Effector memory CD8-positive, alpha-beta T cell (primary cell): ENCODE measurements at places on chromosomes 13 and 19.

DNA sequence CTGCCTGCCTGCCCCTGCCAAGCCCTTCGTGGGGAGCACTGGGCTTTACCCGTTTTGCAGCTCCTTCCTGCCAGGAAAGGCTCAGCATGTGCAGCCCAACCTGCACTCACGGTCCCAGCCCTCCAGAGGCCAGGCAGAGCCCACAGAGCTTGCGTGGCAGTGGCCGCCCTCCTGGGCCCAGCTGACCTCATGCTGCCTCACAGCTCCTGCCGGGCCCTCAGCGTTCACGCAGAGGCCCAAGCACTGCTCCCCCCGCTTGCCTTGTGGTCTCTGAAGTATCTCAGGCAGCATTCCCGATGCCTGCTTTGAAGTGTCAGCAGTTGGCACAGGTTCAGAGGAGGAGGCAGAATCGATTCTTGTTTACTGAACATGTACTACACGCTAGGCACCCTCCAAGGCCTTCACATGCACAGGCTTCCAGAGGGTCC lies 32.5 kb downstream of the CAPN12 start:
- no peak for DNase-seq

- no peak for DNase-seq
Measured at GRCh38 chr13:109397285-109397684, 389.1 kb downstream of the IRS2 start.

DNA sequence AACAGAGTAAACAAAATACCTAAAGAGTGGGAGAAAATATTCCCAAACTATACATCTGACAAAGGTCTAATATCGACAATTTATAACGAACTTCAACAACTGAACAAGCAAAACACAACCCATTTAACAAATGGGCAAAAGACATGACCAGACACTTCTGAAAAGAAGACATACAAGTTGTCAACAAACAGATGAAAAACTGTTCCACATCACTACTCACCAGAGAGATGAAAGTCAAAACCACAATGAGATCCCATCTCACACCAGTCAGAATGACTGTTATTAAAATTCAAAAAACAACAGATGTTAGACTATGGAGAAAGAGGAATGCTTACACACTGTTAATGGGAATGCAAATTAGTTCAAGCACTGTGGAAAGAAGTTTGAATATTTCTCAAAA lies 233.8 kb upstream of the EDNRB start:
- no peak for DNase-seq

DNA sequence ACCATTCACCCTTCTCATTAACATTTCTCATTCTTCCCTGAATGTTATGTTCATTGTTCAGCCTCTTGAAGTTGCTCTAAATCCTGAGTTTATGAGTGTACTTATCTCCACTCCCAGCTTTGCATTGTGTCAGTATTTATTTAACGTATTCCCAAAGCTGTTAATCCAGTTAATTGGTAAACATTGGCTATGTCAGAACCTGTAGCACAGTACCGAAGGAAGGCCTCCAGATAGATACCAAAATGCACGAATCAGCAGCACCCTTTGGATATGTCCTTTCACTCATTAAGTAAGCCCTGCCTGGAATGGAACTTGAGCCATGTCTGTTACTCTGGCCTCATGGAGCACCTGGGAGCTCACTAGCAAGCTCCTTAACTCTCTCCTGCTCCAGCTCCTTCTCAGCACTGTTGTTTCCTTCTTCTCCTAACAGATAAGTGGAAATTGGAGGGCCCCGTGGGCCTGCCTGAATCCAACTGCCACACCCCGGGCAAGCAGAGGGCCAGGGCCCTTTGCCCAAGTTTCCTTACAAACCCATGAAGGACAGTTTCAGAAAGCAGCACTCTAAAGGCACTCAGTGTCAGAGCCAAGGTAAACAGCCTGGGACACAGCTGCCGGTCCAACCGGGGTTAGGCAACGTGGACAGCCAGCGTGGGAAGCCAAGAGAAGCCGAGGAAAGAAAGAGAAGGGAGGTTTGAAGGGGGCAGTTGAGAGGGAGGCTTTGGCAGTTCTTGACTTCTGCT lies 155.0 kb upstream of the SERP2 start:
- no peak for DNase-seq

DNA sequence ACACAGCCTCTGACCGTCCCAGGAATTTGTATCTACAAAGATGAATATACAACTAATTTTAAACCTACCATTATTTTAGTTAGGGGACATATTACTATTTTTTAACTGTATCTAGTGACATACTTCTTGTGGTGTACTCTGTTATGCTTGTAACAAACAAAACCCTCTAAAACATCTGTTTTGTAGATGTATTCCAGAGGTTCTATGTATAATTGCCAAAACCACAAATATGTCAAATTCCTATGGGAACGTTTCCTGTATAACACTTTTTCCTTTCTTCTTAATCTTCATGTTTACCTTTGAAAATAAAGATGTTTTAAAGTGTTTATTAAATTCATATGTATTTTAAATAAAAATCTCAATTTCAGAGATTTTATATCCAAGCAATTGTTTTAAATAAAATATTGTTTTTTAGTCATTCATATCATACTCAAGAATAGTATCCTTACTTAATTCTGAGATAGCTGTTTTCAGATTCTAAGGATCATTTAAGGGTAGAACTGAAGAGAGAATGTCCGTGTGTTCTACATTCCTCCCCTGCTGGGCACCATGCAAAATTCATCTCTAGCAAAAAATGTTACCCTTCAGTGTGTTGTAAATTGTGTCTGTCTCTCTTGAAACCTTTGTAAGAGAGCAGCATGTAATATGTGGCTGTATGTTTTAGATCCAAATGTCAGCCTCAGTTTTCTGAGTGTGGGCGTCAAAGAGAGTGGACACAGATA lies 1327.7 kb downstream of the EFNB2 start:
- DNase-seq: no peak

DNA sequence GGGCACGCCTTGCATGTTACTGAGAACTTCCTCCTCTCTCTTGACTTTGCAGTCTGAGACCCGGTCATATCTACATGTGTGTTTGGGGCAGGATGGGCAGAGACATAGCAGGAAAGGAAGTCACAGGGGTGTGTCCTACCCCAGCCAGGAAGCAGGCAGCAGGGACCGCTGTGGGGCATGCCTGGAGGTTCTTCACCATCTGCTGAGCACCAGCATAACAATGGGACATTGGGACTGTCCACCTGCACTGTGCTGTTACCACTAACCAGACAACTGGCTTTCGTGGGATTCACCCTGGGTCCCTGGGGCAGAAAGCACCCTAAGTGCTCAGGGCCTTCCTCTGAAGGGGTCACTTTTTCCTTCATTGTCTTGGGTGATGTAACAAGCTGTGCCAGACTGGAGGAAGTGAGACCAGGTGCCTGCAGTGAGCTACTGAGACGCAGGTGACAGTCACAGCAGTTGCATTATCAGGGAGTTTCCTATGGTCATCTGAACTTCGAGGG lies 2.6 kb upstream of the HAUS5 start:
- no peak for DNase-seq

- DNase-seq: no peak
Measured at GRCh38 chr13:113968463-113969310, 5.2 kb downstream of the C13orf46 start.

DNA sequence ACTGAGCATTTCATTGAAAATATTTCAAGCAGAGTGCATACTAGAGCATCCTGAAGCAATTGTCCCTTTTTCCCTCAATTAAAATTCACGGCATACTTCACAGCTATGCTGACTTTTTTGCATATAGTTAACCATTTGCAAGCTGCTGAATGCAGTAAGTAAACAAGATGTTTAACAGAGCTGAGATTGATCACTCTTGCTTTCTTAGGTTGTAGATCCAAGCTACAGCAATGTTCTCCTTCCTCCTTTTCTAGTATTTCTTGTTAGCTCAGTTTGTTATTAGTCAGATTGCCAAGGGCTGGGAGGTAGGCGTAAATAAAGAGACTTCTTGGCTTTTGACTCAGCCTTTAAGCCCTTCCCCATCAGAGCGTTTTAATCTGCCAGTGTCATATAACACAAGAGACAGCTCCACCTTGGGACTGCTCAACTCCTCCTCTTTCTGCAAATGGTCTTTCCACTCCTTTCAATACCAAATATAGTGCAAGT lies at the start of gene SLITRK6:
TSS of gene SLITRK6 (minus strand) at position 323 of the 486 bp plus-strand sequence. CDS start 2,911 bp downstream, outside the sequence.
- DNase-seq: no peak

GRCh38 chr19:43470288-43470687 lies 4.9 kb upstream of the LYPD3 start:
- no peak for DNase-seq

GRCh38 chr19:14019100-14019499 lies 8.8 kb upstream of the RLN3 start:
- no peak for DNase-seq

DNA sequence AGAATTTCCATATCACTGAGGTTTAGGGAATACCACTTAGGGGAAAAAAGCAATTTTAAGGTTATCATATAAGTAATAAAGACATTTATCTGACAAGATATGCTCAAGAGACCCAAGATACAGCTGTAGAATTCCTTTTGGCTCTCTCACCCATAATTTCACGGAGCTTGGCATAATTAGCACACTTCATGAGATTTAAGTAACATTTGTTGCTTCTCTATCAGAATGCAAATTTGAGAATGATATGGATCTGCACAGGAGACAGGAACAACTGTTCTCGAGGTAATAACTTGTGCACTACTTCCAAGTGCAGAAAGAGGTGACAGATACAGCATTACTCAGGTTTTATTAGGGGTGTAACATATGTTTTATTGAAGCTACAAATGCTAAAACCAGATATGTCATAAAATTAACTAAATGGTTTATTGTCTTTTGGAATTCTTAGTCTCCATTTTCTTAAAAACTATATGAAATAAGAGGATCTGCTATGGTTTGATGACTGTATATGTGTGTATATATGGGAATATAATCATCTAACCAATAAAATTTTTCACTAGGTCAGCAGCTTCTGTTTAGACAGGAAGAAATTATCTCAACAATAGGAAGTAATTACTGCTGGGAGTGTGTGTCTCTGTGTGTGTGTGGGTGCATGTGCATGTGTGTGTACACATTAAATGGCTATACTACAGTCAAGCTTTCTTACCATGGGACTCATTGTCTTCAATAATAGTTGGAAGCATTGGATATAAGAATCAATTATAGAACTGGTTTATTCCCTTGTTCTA lies 401.3 kb downstream of the PCDH17 start:
- no peak for DNase-seq

GRCh38 chr19:38120471-38121025 lies 103.5 kb downstream of the DPF1 start:
- no peak for DNase-seq

- DNase-seq: no peak
Measured at GRCh38 chr13:27960362-27961226, 8.5 kb downstream of the CDX2 start.

- no peak for DNase-seq
Measured at GRCh38 chr13:77928909-77929308, 10.3 kb upstream of the EDNRB start.

- no peak for DNase-seq
Measured at GRCh38 chr13:113748101-113748861, 10.7 kb upstream of the TMEM255B start.

DNA sequence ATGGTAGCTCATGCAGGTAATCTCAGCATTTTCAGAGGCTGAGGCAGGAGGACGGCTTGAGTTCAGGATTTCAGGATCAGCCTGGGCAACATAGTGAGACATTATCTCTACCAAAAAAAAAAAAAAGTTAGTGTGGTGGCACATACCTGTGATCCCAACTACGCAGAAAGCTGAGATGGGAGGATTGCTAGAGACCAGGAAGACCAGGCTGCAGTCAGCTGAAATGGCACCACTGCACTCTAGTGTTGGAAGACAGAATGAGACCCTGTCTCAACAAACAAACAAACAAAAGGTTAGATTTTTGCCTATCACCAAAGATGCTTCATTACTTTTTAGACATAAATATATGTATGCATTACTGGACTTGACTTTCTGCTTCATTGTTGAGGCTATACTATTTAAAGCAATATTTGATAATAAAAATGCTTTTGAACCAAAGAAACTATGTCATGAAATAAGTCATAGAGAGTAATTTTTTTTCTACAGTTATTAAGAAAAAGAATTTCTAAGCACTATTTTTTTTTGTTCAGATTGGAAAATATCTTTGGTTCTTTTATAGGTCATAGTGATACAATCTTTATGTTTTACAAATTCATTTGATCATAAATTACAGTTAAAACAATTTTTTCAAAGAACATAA lies 1180.1 kb upstream of the ATXN8OS start:
- no peak for DNase-seq

DNA sequence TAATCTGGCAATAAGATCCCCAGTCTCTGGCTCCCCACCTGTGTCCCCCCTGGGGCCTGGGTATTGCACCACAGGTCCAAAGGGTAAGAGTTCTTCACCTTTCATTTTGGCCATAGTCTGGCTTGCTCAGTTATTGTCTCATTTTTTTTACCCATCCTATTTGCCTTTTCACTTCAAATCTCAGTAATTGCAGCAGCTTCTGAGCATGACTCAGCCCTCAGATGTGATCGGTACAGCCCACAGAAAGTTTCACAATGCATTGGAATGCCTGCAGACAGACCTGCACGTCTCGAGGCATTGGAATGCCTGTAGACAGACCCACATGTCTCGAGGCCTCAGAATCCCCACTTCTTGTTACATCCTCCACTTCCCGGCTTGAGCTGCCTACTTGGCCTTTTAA lies 173.6 kb downstream of the NUFIP1 start:
- DNase-seq: no peak

DNA sequence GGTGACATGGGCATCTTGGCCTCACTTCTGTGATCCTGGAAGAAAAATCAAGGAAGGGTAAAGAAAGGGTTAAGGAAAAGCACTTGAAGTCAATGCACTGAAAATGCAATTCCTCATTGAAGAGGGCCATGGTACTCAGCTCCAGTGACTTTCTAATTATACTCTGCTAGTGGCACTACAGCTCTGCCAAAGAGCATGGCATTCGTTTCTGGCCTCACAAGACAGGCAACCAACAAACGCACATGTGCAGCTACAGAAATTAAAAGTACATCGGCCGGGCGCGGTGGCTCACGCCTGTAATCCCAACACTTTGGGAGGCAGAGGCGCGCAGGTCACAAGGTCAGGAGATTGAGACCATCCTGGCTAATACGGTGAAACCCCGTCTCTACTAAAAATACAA lies 21.8 kb downstream of the SACS start:
- no peak for DNase-seq

- peak; percentile 41 for DNase-seq
Measured at GRCh38 chr13:30576528-30576927, 41.2 kb upstream of the USPL1 start.

DNA sequence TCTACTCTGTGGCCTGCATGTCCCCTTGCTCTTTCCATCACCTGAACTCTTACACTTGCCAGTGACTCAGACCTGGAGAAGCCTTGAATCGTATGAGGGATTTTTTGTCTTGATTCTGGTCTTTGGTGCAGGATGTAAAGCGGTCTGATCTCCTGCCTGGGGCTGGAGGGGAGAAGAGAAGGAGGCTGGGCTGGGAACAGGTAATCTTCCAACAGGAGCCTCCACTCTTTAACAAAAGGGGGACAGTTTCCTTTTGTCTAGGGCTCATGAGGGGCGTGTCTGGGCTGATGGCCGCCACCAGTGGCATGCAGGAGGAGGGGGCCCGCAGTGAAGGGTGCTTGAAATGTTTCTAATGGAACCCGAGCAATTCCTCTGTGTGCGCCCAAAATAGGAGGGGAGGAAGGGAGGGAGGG lies 24.7 kb downstream of the NFIX start:
- no peak for DNase-seq
